ENCODE measurements at places on chromosomes 5 and 9. TPM values are rescaled to one million over a fixed set of nuclear protein-coding genes. Genes with fewer than 3 reads are reported as not detected.

DNA sequence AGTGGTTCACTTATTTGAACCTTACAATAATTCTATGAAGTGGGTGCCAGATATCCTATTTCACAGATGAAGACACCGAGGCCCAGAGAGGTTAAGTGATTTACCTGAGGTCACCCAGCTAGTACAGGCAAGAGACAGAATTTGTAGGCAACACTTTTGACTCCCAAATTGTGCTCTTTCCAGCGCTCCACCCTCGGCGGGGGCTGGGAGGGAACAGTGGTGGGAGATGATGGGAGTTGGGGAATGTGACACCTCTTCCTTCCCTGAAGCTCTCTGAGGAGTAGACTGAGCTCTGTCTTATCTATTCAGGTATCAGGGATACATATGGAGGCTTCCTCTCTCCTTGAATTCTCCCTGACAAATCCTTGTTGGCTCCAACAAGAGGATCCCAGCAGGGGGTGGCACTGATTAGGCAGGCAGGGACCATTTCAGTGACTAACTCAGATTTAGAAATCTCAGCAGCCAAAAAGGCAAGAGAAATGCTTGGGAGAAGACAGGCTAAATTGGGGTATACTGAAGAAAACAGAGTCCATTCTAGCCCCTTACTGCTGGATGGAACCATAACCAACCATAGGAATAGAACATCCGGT lies 95.8 kb upstream of the PANK3 start:
- no peaks in the 10 kb centered on the region for H3K27me3 ChIP-seq
- H3K4me1 ChIP-seq: no peaks in the 10 kb centered on the region
- no peak for DNase-seq

DNA sequence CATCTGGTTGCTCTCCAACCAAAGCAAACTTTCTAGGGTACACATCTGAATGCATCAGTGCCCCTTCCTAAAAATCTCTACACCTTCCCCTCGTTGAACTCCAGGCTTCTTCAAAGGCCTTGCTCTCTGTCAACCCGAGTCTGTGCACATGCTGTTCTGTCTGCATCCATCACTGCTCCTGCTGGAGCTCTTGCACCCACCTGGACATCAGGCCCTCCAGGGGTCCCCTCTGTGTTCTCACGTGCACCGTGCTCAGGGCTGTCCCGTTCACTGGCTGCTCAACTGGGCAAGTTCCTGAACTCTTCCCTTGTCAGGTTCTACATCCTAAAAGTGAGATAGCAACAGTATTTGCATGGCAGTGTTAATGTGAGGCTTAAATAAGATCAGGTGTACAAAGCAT lies 62.7 kb upstream of the ANGPTL2 start:
- H3K27me3 ChIP-seq: no peaks in the 10 kb centered on the region
- H3K27ac ChIP-seq: peak overlapping the region; percentile 91
- no peaks in the 10 kb centered on the region for H3K36me3 ChIP-seq
- peaks cover 21% of the 10 kb centered on the region for H3K4me1 ChIP-seq
- DNase-seq: peak; percentile 25
- H3K4me3 ChIP-seq: no peak overlapping the region

The SH3RF2 gene
- total RNA-seq: 2.2 TPM

DNA sequence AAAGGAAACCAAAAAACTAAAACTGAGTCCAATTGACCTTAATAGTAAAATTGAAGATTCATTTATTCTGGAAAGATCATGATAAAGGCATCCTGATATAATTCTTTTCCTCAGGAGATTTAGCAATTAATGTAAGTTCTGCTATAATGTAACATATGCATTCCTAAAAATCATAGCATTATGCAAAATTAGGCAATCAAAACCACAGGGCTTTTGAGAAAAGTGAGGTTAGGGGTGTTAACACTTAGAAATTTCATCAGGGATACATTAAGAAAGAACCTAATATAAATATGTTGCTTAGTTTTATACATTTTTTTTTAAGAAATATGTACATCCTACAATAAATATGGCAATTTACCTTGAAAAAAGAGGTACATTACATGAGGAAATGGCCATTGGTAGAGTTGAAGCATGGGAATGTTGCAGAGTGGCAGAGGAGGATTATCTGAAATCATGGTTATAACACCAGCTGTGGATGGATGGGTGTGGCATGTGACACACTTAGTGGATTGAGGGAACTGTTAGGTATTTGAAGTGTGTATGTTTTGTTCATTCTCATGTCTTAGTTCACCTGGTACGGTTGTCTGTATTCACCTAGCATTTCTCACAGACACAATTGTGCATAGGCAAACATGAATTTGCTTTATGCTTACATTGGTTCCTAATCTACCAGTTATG lies 51.1 kb downstream of the CCNH start:
- H3K4me1 ChIP-seq: no peaks in the 10 kb centered on the region
- no peak overlapping the region for H3K4me3 ChIP-seq
- H3K27ac ChIP-seq: no peak overlapping the region
- no peaks in the 10 kb centered on the region for H3K36me3 ChIP-seq

The ANKHD1 gene
- total RNA-seq: 72.0 TPM

GRCh38 chr5:141597394-141597793 lies 21.4 kb downstream of the DIAPH1 start:
- H3K4me3 ChIP-seq: no peak overlapping the region
- H3K27ac ChIP-seq: no peak overlapping the region
- H3K4me1 ChIP-seq: no peaks in the 10 kb centered on the region
- DNase-seq: no peak
- no peaks in the 10 kb centered on the region for H3K27me3 ChIP-seq

DNA sequence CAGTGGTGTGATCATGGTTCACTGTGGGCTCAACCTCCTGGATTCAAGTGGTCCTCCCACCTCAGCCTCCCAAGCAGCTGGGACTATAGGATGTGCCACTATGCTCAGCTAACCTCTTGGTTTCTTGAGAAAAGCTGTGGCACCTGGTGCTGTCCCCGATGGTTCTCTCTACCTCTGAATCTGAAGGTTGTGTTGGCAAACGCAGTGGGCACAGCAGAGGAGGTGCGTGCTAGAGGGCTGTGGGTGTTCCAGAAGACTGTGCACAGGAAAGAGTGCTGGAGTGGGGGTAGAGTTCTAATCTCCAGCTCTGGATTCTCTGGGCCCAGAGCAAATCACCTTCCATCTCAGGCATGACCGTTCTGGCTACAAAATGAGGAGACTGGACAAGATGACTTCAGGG lies 12.5 kb downstream of the RGS3 start:
- H3K36me3 ChIP-seq: no peaks in the 10 kb centered on the region
- DNase-seq: no peak
- H3K4me3 ChIP-seq: no peak overlapping the region
- H3K27me3 ChIP-seq: no peaks in the 10 kb centered on the region
- H3K27ac ChIP-seq: no peak overlapping the region
- H3K4me1 ChIP-seq: no peaks in the 10 kb centered on the region

- peak overlapping the region; percentile 2 for H3K27ac ChIP-seq
- H3K4me1 ChIP-seq: peaks cover 2% of the 10 kb centered on the region
- H3K36me3 ChIP-seq: no peaks in the 10 kb centered on the region
Observed at GRCh38 chr9:125106285-125106893, 36.9 kb downstream of the SCAI start.

DNA sequence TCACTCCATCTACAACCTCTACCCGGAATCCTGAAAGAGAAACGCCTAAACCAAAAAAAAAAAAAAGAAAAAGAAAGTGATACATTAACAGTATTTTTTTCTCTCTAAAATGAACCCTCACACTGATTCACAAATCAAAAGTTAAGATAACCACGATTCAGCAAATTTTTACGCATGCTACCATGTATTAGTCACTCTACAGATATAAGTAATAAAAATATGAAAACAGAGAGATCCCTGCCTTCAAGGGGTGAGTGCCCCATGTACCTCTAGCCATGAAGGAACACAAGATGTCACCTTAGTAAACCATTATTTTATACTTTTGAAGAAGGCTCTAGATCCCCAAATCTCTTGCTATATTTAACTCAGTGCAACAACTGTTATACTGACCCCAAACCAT lies 33.4 kb downstream of the CEMIP2 start:
- no peak for DNase-seq
- no peaks in the 10 kb centered on the region for H3K27me3 ChIP-seq
- no peak overlapping the region for H3K27ac ChIP-seq
- H3K4me1 ChIP-seq: no peaks in the 10 kb centered on the region
- H3K36me3 ChIP-seq: no peaks in the 10 kb centered on the region
- H3K4me3 ChIP-seq: no peak overlapping the region

The SLC25A25 gene
- total RNA-seq: 66.5 TPM

- H3K36me3 ChIP-seq: no peaks in the 10 kb centered on the region
- H3K27me3 ChIP-seq: no peaks in the 10 kb centered on the region
- H3K27ac ChIP-seq: no peak overlapping the region
- H3K4me3 ChIP-seq: no peak overlapping the region
- no peaks in the 10 kb centered on the region for H3K4me1 ChIP-seq
- DNase-seq: no peak
Observed at GRCh38 chr9:81132318-81132717, 557.0 kb downstream of the TLE1 start.

The MTX3 gene
- 22.3 TPM for total RNA-seq

The SIT1 gene
- 0.20 TPM for total RNA-seq

The NMUR2 gene
- not detected for total RNA-seq

- no peak overlapping the region for H3K4me3 ChIP-seq
- H3K36me3 ChIP-seq: no peaks in the 10 kb centered on the region
- H3K4me1 ChIP-seq: peaks cover 8% of the 10 kb centered on the region
Observed at GRCh38 chr9:72309364-72310133, 55.5 kb downstream of the ZFAND5 start.

The CAMSAP1 gene
- total RNA-seq: 17.1 TPM

The PCDHGB5 gene
- 19.7 TPM for total RNA-seq

- H3K4me3 ChIP-seq: no peak overlapping the region
- no peaks in the 10 kb centered on the region for H3K36me3 ChIP-seq
- no peaks in the 10 kb centered on the region for H3K27me3 ChIP-seq
- no peak overlapping the region for H3K27ac ChIP-seq
Observed at GRCh38 chr9:21056931-21057330, 20.8 kb downstream of the IFNB1 start.

DNA sequence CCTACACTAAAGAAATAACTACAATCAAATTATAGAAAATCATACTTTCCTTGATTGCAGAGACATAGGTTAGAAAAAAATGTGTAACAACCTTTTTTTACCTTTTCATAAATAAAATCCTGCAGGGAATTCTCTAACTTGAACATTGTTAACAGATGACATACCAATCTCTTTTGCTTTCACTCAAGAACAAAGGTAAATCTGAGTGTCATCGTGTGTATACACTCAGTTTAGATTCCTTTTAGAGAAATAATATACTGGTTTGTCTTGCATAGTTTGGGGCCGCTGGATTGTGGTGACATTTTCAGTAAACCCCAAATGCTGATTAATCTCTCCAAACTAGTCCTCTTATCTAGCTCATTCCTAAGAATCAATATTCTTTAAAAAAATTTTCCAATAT lies 20.8 kb upstream of the MTAP start:
- no peak for DNase-seq
- H3K36me3 ChIP-seq: no peaks in the 10 kb centered on the region
- H3K27me3 ChIP-seq: no peaks in the 10 kb centered on the region
- H3K27ac ChIP-seq: no peak overlapping the region

Measured in ovary (tissue), 10 donors.